HepG2 (cell line): ENCODE measurements at places on chromosomes 6 and 20. TPM values are rescaled to one million over a fixed set of nuclear protein-coding genes. Genes with fewer than 3 reads are reported as not detected.

GRCh38 chr20:25129908-25130307 is 48.0 kb upstream of the VSX1 start:
- H3K27me3 ChIP-seq = peaks cover 34% of the 10 kb centered on the region
- no peaks in the 10 kb centered on the region for H3K4me1 ChIP-seq
- no peak overlapping the region for H3K27ac ChIP-seq

DNA sequence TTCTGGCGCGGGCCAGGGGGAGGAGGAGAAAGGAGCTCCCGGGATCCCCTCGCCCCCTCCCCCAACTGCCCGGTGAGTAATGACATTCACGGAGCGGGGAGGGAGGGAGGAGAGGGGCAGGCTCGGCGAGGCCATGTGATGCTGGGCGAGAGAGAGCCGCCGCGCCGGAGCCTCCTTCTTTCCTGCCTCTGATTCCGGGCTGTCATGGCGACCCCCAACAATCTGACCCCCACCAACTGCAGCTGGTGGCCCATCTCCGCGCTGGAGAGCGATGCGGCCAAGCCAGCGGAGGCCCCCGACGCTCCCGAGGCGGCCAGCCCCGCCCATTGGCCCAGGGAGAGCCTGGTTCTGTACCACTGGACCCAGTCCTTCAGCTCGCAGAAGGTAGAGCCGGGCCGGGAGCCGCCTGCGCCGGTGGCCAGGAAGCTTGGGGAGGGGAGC is at the start of gene GDAP1L1:
TSS of gene GDAP1L1 (plus strand) at position 178 of the 441 bp plus-strand sequence. CDS start at position 205, 27 bp downstream.
- H3K27ac ChIP-seq = no peak within 1 kb of the TSS
- no peak for DNase-seq
- no peaks in the 10 kb centered on the region for H3K4me1 ChIP-seq
- H3K27me3 ChIP-seq = no peaks in the 10 kb centered on the region; the same call in 1 of the 2 replicates
- H3K36me3 ChIP-seq = no peaks in the 10 kb centered on the region

DNA sequence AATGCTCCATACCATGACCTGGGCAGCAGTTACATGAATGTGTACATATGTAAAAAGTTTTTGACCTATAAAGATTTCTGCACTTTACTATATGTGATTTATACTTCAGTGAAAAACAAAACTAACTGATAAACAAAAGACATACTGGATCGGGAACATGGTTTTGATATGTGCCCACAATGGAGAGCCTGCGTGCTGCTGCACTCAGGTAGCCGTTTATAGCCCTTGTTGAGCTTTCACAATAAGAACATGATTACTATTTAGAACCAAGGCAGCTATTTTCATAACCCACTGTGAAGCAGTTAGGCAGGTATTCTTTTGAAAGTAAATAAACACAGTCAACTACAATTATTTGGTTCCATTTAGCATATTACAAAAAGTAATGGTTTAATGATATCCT is 195.9 kb upstream of the RAB32 start:
- H3K27ac ChIP-seq = no peak overlapping the region
- H3K27me3 ChIP-seq = no peaks in the 10 kb centered on the region
- H3K4me1 ChIP-seq = no peaks in the 10 kb centered on the region
- no peaks in the 10 kb centered on the region for H3K36me3 ChIP-seq

DNA sequence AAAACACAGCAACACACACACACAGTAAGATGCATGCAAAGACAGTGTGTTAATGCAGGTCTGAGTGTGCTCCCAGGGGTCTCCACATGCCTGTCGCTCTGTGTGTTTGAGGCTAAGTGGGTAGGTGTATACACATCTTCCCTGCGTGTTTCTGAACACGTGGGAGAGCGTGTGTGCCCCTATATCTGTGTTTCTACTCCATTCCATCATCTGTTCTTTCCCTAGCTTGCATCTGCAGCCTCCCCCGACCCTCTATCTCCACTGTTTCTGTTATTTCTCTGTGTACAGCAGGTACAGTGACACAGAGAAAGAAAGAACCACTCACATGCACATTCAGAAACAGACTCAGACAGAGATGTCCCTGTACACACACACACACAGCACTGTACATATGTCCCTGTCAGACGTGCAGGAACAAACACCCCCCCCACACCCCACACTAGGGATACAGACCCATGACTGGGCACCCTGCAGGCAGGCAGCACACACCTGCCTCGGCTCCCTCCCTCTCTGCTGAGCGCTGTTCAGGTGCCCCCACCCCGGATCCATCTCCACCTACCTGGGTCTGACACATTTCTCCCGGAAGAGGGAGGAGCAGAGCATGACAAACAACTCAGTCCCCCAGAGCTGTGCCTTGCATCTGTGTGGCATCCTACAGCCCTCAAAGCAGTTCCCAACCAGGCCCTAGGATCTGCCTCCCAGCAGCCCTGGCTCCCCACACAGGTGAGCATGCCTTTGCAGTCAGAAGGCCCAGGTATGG is 27.6 kb downstream of the KCNK15 start:
- no peaks in the 10 kb centered on the region for H3K4me1 ChIP-seq
- H3K27me3 ChIP-seq = peaks cover 2% of the 10 kb centered on the region; the same call in 1 of the 2 replicates
- no peak for DNase-seq
- no peak overlapping the region for H3K4me3 ChIP-seq
- no peak overlapping the region for H3K27ac ChIP-seq

GRCh38 chr20:63657260-63657936 is 714 bp upstream of the RTEL1 start:
- peaks cover 18% of the 10 kb centered on the region for H3K36me3 ChIP-seq
- peaks cover 40% of the 10 kb centered on the region for H3K4me1 ChIP-seq
- no peaks in the 10 kb centered on the region; the same call in 2 of the 3 replicates for H3K27me3 ChIP-seq
- no peak for DNase-seq

The GSTA1 gene
- total RNA-seq = 282 and 403 TPM in 2 replicates
